Glutamatergic neuron (in vitro differentiated cells): ENCODE measurements at places on chromosomes 5 and 9.

- DNase-seq, result no peak
These were observed 117.7 kb upstream of the ACTBL2 start for GRCh38 chr5:57600321-57600720.

DNA sequence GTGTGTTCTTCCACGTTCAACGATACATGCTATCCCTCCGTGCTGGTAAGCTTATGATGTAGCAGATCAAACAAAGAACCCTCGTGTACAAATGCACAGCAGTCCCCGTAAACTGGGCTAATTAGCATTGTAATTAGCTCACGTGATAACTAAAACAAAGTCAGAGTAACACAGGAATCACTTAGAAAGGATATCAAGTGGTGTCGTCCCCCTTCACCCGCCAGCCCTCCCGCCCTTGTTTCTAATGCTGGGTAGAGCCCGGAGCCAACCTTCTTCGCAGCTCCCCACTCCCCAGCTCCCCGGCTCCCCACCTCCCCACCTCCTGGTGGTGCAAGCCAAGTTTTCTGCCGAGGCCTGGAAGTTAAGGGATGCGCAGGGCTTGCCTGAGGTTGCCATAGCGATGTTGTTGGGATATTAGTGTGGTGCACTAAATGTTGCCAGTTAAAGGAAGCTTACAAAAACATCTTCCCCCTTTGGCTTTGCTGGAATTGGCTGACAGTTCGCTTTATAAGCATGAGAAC lies 357.9 kb upstream of the CCNH start:
- peak; percentile 21 for DNase-seq

- no peak for DNase-seq
These were observed 23.6 kb downstream of the CTSL start for GRCh38 chr9:87749335-87750035.

DNA sequence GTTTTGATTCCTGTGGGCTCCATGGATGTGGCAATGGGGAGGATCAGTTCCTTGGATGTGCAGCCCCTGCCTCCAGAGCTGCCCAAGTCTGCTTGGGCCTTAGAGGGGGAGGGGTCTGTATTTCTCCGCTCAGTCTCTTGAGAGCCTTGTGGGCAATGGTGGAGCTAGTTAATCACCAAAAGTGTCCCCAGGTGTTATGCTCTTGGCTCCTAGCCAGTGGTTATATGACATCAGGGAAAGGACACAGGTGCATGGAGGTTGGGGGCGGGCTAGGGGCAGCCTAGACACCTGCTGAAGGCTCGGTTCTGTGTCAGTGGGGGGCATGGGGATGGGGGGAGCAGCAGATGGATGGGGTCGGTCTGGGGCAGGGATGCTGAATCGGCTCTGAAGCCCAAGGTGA lies 12.4 kb upstream of the ARAP3 start:
- no peak for DNase-seq

DNA sequence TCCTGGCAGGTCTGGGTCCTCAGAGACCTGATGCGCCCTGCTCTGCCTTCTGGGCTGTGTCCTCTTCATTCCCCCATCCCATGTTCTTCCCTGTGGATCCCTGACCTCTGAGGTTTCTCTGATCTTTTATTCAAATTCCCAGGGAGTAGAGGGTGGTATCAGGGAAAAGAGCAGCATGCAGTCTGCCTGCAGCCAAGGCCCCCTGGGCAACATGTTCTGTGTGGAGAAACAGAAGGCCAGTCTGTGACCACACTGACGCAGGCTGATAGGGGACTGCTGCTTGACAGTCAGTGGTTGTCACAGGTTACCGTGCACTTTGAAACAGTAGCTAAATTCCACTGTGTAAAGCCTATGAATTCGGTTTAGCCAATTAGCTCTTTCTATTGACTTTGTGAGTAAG lies 156.6 kb upstream of the IRX2 start:
- no peak for DNase-seq

GRCh38 chr9:99071313-99072039 lies 33.4 kb upstream of the TGFBR1 start:
- DNase-seq, result no peak

GRCh38 chr5:82246960-82247574 lies 31.1 kb downstream of the RPS23 start:
- no peak for DNase-seq

- no peak for DNase-seq
These were observed 56.8 kb downstream of the SEMA4D start for GRCh38 chr9:89440951-89441654.

DNA sequence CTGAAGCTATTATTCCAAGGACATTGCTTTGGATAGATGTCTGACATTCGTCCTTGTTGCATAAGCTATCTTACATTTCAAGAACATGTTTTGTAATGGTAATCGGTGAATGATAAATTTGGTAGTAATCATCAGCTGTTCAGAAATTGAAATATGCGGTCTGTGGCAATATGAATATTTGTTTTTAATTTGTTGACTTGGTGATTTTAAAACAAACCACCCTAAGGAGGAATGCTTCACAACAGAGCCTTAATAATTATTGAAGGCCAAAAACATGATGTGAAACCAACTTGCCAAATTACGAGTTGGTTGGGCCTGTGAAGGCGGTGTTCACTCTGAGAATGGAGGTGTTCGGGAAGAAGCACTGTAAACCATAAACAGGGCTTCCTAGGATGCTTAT lies 149.7 kb upstream of the TUT7 start:
- DNase-seq, result no peak

DNA sequence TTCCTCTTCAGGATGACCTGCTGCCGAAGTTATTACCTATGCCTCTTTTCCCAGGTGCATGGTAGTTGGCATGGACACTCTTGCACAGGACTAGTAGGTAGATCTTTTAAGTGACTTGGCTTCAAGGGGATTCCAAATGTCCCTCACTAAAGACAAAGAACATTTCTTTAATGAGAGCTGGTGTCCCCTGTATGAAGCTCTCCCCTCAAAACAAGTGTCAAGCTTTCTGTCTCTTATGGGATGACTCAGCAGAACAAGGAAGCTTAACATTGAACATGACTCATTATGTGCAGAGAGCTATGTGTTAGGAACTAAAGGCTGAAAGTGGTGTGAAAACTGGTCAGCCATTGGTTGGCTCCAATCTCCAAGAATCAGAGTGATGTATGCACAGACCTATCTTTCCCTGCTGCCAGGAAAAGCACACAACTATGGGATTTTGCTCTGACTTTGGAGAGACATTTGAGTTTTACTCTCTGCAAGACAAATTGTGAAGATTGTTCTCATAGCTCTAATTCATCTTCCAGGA lies 120.5 kb downstream of the PRDM6 start:
- DNase-seq, result no peak

DNA sequence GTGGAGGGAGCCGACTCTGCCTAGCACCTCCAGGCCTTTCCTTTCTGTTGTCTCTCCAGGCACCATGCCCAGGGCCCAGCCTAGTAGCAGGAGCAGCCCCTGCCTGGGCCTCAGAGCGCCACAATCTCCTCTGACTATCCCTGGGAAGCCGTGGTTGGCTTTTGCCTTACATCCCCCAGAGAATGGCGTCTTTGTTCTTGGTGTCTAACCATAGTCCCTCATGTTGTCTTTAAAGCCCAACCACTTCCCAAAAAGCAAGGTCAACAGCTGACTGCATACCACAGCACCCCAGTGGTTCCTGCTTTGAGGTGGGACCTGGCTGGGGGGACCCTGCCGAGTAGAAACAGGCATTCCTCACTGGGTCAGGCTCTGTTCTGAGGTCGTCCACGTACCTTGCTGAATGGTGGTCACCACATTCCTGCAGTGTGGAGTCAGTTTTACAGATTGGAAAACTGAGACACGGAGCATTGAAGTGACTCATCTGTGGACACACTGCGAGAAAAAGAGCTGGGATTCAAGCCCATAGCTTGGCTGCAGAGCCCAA lies 13.7 kb upstream of the CERCAM start:
- no peak for DNase-seq

DNA sequence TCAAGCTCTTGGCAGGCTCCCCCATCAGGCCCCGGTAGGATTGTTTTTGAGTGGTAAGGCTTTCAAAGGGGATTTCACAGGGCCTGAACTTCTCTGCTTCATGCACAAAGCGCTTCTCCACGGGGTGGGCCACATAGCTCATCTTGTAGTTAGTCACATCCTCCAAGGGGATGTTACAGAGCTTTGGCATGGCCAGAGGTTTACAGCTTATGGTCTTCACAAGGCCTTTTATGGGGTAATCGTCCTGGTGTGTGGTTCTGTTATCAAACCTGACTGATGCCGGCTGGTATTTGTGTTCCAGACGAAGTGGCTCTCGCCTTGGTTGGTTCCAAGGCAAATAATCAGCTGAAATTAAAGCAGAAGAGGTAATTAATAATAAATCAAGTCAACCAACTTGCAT lies 104.3 kb downstream of the SAXO1 start:
- no peak for DNase-seq

- no peak for DNase-seq
These were observed 45.8 kb downstream of the THOC3 start for GRCh38 chr5:175922192-175922885.

- no peak for DNase-seq
These were observed 120.3 kb upstream of the BASP1 start for GRCh38 chr5:17096952-17097695.

GRCh38 chr5:65026816-65027548 lies 258.3 kb downstream of the CWC27 start:
- DNase-seq, result no peak

GRCh38 chr9:127927201-127927987 lies 3.2 kb downstream of the PIP5KL1 start:
- no peak for DNase-seq

DNA sequence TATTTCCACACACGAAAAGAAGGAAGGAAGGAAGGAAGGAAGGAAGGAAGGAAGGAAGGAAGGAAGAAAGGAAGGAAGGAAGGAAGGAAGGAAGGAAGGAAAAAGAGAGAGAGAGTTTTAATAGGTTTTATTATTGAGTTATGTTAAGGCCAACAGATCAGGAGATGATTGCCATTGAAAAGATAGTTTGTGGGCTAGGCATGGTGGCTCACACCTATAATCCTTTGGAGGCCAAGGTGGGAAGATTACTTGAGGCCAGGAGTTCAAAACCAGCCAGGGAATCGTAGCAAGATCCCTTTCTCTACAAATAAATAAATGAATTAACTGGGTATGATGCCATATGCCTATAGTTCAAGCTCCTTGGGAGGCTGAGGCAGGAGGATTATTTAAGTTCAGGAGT lies 877.2 kb downstream of the TLE4 start:
- DNase-seq, result no peak

DNA sequence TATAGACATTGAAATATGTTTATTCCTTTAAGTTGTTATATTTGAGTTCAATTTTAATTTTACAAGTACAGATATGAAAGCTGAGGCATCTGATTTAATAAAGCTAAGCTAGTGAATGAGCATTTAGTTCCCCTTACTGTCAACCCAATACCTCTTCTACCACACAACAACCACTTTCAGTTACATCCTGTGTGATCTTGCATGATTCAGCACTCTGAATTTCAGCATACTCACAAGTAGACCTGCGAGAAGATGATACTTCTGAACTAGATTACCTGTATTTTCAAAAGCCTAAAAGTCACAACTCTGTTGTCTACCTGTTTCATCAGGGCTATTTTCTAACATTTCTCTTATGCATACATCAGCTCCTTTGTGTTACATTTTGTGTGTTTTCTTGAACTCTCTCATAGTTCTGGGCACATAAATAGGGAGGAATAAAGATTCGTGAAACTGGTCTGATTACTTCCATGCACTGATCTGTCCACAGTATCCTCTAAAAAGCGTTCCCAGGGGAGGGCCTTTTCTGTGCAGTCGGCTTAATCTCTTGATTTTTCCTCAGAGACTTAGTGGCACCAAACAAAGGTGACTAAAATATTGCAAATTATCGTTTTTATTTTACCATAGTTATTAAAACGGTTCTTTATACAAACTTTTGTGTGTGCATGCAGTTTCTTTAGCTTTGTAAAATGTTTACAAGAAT lies 2025.5 kb upstream of the NUDT12 start:
- DNase-seq, result peak; percentile 18

DNA sequence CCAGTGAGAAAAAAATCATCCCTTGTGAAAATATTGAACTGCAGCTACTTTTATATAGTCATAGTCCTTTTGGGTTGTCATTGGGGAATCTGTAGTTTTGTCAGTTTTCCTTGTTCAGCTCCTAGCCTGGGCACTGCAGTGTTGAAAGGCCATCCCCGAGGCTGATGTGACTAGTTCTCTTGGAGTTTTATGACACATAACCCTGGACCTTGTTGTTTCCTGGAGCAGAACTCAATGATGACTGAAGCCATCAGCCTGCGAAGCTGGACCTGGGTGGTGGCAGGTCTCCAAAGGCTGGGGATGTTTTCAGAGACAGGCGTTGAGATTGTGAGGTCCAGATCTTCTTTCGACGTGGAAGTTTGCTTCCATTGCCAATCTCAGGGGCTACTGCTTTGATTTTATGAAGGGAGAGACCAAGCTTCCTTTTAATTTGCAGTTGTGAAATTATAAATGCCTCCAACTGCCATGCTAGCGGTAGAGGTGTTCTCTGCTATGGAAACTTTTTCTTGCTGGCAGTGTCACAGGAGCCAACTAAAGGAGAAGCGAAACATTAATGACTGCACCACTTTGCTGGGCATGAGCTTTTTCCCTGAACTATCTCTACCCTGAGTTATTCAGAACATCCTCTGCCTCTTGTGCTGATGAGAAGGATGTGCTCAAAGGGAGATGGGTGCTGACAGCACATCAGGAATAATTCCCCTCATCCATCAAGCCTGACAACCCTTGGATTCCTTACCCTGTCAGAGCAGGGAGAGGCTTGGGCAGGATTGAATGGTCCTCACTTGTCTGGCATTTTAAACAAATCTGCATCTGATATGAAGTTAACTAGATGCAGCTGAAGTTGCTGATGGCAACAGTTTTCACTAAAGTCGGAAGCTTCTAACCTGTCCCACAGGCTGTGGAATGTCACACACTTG lies 209.6 kb downstream of the MAST4 start:
- no peak for DNase-seq

DNA sequence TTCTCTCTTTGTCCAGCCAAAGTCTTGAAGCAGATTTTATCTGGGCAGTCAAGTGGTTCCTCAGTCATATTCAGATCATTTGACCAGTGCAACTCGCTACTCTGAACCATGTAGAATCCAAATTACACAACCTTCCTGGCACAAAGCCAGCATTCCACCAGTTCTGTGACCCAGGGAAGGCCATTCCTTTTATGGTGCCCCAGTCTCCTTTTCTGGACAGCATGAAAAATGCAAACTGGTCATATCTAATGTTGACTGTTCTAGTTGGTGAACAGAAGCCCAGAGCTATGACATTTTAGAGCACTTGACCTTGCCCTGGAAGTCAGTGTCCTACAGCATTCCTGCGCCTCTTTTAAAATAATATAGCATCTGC lies 364.6 kb downstream of the BRINP1 start:
- DNase-seq, result no peak

- no peak for DNase-seq
These were observed 1584.8 kb upstream of the ACO1 start for GRCh38 chr9:30799527-30800101.

GRCh38 chr9:82829818-82830217 lies 233.1 kb downstream of the RASEF start:
- no peak for DNase-seq

- DNase-seq, result no peak
These were observed 5.9 kb downstream of the SSNA1 start for GRCh38 chr9:137194388-137194787.

GRCh38 chr5:111520908-111521307 lies 8.6 kb upstream of the STARD4 start:
- DNase-seq, result no peak
